ENCODE measurements at places on chromosomes 7 and 10. TPM values are rescaled to one million over a fixed set of nuclear protein-coding genes. Genes with fewer than 3 reads are reported as not detected.

DNA sequence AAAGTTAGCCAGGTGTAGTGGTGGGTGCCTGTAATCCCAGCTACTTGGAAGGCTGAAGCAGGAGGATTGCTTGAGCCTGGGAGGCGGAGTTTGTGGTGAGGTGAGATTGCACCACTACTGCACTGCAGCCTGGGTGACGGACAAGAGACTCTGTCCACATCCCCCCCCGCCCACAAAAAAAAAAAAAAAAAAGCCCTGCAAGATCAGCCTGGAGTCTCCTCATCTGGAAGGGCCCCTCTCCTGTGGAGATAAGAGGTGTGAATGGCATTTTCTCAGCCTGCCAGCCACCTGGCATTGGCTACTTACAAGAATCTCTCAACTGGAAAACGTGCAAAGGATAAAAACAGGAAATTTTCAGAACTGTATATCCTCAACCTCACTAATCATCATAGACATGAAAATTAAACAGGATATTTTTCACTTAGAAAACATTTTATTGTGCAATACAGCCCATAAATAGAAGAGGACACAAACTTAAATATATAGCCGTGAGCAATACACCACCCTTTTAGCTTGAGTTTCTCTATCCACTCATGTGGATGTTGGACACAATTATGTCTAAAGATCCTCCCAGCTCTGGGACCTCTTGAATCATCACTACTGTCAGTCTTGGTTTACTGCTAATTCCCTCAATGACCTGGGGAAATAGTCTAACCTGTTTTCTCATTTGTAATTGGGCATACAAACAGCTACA lies 11.3 kb upstream of the TSPAN15 start:
- no peaks in the 10 kb centered on the region for H3K27me3 ChIP-seq
- peak; percentile 81 for DNase-seq
- peak overlapping the region; percentile 87 for H3K27ac ChIP-seq
- H3K4me1 ChIP-seq, result peaks cover 37% of the 10 kb centered on the region
- peak overlapping the region; percentile 64 for H3K4me3 ChIP-seq
- peaks cover 6% of the 10 kb centered on the region for H3K36me3 ChIP-seq

DNA sequence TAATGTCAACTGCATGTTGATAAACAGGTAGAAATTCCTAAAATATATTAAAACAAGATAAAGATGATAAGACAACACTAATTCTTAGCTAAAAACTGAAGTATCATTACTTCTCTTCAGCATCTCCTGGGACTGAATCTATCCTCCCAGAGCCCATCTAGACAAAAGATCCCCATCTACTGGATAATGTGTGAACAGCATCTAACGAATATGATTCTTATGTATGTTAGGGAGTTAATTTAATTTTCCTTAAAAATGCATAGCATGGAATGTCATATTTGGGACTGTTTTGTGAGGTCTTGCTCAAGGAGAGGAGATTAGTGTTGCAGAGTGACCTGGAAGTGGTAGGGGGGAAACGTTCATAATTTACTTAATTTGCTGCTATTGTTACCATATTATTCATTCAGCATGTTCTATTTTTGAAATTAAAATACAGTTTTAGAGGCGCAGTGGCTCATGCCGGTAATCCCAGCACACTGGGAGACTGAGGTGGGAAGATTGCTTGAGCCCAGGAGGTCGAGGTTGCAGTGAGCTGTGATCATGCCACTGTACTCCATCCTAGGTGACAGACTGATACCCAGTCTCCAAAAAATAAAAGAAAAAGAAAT lies 305.1 kb upstream of the CSTF2T start:
- H3K27ac ChIP-seq, result no peak overlapping the region
- H3K4me3 ChIP-seq, result no peak overlapping the region
- peaks cover 84% of the 10 kb centered on the region for H3K27me3 ChIP-seq
- peak; percentile 59 for DNase-seq

- no peak overlapping the region for H3K27ac ChIP-seq
- H3K4me3 ChIP-seq, result no peak overlapping the region
- no peaks in the 10 kb centered on the region for H3K36me3 ChIP-seq
- DNase-seq, result no peak
- peaks cover 48% of the 10 kb centered on the region for H3K27me3 ChIP-seq
- H3K4me1 ChIP-seq, result no peaks in the 10 kb centered on the region
These were observed 56.1 kb downstream of the ADCYAP1R1 start for GRCh38 chr7:31108097-31108657.

DNA sequence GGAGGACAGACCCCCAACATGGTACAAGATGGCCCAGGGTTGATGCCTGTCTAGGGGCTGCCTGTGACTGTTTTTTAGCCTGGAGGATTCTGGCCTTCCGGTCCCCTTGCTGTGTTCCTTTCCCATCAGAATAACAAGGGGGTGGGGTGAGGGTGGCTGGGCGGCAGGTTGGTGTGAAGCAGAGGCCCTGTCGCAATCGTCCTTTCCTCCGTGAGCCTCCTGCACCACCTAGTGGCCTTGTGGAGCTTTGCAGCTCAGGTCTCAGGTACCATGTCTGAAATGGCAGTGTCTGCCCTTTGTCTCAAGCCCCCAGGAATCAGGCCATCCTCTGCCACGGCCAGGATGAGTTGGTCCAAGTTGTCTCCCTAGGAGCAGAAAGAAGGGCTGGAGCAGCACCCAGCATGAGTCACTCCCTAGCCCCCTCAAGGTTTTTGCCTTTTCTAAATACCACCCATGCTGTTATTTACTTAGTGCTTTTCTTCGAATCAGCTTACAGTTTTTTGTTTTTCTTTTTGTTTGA lies 24.2 kb downstream of the TACR2 start:
- H3K36me3 ChIP-seq, result peaks cover 88% of the 10 kb centered on the region
- peak overlapping the region; percentile 51 for H3K27ac ChIP-seq
- H3K27me3 ChIP-seq, result no peaks in the 10 kb centered on the region
- peaks cover 19% of the 10 kb centered on the region for H3K4me1 ChIP-seq
- no peak overlapping the region for H3K4me3 ChIP-seq

DNA sequence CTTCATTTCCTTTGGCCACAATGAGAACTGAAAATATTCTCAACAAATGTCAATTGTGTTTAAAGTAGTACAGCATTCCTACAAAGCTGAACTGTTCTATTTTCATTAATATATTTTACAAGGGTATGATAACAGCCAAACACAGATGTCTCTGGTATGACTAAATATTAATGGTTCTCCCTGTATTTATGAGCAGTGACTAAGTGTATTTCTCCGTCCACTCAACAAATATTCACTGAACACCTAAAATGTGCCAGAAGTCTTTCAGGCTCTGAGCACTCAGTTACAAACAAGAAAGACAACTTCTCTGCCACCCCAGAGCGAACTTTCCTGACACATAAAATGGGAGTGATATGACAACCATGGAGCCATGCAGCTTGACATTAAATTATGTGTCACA lies 135.6 kb downstream of the VPS41 start:
- no peak overlapping the region for H3K27ac ChIP-seq
- no peak for DNase-seq
- peaks cover 45% of the 10 kb centered on the region for H3K36me3 ChIP-seq
- H3K4me3 ChIP-seq, result no peak overlapping the region
- no peaks in the 10 kb centered on the region for H3K27me3 ChIP-seq
- no peaks in the 10 kb centered on the region for H3K4me1 ChIP-seq

- DNase-seq, result no peak
- no peaks in the 10 kb centered on the region for H3K4me1 ChIP-seq
- no peaks in the 10 kb centered on the region for H3K36me3 ChIP-seq
- no peak overlapping the region for H3K4me3 ChIP-seq
These were observed 384.4 kb downstream of the TCERG1L start for GRCh38 chr10:130927157-130927556.

DNA sequence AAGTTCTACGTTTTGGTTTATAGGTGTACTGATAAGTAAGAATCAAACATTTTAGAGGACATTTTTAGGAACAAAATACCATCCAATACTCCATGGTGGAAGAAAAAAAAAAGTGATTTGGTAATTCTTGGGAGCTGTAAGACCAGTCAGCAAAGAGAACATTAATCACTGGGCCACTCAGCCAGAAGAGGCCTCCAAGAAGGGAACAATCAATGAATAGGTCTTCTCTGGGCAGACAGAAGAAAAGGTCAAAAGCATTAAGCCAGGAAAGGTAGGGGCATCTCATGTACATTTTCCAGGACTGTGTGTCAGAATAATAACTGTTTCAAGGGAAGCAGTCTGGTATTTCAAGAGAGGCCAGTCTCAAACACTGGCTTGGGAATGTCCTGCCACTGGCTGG lies 190.4 kb upstream of the AGK start:
- H3K36me3 ChIP-seq, result no peaks in the 10 kb centered on the region
- no peaks in the 10 kb centered on the region for H3K27me3 ChIP-seq
- H3K4me1 ChIP-seq, result peaks cover 20% of the 10 kb centered on the region
- no peak overlapping the region for H3K27ac ChIP-seq
- no peak for DNase-seq

- no peak overlapping the region for H3K27ac ChIP-seq
- no peaks in the 10 kb centered on the region for H3K27me3 ChIP-seq
- peaks cover 5% of the 10 kb centered on the region for H3K4me1 ChIP-seq
- H3K4me3 ChIP-seq, result no peak overlapping the region
These were observed 3.1 kb downstream of the WDR91 start for GRCh38 chr7:135208102-135208793.

DNA sequence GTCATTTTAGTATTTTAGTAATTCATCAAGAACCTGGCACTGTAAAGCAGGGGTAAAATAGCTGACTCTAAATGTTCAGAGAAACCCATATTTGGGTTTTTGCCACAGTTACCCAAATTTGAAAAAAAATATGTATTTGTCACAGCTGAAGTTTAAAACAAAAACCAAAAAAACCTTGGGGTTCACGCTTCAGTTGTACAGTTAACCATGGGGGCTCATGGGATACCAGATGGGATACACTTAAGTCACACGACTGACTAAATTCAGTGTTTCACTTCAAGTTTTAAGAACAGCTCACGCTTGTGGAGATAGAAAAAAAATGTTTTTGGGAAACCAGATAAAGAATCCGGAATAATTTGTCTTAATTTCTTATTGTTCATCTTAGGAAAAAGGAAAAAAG lies 2.1 kb downstream of the ARL3 start:
- no peak for DNase-seq
- no peak overlapping the region for H3K4me3 ChIP-seq
- peaks cover 18% of the 10 kb centered on the region for H3K4me1 ChIP-seq
- H3K36me3 ChIP-seq, result peaks cover 14% of the 10 kb centered on the region
- H3K27ac ChIP-seq, result no peak overlapping the region

DNA sequence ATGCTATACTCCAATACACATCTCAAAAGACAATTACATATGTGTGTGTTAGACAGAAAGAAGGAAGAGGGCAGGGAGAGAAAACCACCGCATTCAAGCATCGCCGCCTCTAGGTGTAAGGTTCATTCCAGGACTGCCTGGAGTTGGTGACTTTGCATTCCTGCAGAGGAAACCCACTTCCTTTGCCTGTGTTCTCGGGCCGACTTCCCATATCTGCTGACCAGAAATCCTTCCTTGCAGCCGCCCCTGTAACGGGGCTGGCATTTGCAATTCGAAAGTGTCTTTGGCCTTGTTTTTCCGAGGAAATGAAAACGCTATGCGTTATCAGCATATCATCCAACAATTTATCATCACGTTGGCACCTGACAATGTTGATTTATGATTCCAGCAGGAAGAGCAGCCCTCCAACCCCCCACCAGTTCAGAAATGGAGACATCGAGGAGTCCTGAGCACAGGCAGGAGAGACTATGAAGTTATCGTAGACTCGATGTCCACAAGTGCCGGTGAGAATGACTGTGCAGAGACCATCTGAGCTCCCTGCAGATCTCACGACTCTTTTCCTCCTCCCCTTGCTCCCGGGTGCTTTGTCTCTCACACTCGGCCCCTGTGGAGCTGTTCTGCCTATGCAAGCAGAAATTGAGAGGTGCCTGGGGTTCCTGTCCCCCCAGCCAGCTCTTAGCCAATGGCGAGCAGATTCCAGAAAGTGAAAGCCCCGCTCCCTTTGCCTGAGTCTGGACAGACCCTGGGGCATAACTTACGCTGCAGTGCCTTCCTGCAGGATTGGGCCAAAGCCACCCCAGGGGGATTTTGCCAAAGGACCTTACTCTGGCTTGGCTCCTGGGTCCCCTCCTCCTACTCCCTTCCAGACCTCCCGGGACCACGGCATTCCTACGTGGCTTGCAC lies 68.9 kb upstream of the FOXK1 start:
- peak overlapping the region; percentile 46 for H3K27ac ChIP-seq
- no peak for DNase-seq
- H3K27me3 ChIP-seq, result no peaks in the 10 kb centered on the region
- H3K4me1 ChIP-seq, result peaks cover 6% of the 10 kb centered on the region

Gene PILRA
- total RNA-seq, result 0.65 TPM

Gene DKK1
- total RNA-seq, result 31.8 TPM

Gene CC2D2B
- not detected for total RNA-seq

Gene PLAC9
- total RNA-seq, result 1.0 TPM

Data from MCF 10A (cell line).